DND-41 (cell line): ENCODE measurements at places on chromosomes 6 and 20.

GRCh38 chr6:162056745-162057144 is 670.8 kb downstream of the PRKN start:
- H3K36me3 ChIP-seq, result no peaks in the 10 kb centered on the region
- H3K4me1 ChIP-seq, result no peaks in the 10 kb centered on the region
- H3K4me3 ChIP-seq, result no peak overlapping the region
- DNase-seq, result no peak
- no peaks in the 10 kb centered on the region for H3K27me3 ChIP-seq

DNA sequence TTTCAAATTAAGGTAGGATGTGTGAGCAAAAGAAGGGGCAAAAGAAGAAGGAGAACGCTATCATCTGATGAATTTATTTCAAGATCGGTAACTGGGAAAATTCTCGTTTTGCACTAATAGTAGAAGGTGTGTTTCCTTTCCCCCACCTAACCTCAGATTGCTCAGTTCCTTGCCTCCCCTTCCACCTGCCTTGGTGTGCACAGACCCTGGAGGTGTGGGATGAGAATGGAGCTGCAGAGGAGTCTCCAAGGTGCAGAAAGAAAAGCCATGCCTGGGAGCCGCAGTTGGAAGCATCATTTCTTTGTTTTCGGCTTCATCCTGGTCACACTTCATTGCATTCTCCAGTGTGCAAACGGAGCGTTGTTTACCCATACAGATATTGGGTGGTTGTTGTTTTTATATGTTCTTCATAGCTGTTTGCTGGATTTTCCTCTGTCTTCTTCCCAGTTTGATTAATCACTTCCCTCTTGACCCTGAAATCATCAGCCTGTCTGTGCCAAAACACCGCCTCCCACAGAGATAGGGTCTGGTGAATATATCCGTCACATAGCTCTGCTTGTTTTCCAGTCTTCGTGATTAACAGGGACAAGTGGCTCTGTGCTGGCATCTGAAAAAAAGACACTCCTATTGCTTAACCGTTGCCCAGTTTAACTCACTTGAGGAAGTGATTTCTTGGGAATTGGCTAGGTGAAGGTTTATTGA is 40.2 kb upstream of the NEDD9 start:
- no peak overlapping the region for H3K4me3 ChIP-seq
- H3K27ac ChIP-seq, result no peak overlapping the region
- DNase-seq, result no peak
- H3K36me3 ChIP-seq, result no peaks in the 10 kb centered on the region
- no peaks in the 10 kb centered on the region for H3K27me3 ChIP-seq

DNA sequence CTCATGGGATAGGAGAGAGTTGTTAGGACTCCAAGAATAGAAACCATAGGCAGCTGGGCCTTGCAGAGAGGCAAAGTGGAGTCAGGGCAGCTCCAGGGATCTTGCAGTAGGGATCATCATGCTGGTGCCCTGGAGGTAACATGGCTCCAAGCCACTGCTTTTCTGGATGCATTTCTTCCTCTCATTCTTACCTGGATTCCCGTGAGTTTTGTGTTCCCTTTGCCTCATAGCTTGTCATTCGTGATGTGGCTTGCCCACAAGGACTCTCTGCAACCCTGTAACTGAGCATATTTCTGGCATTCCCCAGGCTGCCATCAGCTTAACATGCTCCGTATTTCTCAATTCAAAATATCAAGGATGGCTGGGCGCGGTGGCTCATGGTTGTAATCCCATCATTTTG is 5.3 kb downstream of the NHLRC1 start:
- H3K4me1 ChIP-seq, result no peaks in the 10 kb centered on the region
- no peak overlapping the region for H3K27ac ChIP-seq
- no peak for DNase-seq
- no peaks in the 10 kb centered on the region for H3K36me3 ChIP-seq
- peaks cover 5% of the 10 kb centered on the region for H3K27me3 ChIP-seq
- H3K4me3 ChIP-seq, result no peak overlapping the region

DNA sequence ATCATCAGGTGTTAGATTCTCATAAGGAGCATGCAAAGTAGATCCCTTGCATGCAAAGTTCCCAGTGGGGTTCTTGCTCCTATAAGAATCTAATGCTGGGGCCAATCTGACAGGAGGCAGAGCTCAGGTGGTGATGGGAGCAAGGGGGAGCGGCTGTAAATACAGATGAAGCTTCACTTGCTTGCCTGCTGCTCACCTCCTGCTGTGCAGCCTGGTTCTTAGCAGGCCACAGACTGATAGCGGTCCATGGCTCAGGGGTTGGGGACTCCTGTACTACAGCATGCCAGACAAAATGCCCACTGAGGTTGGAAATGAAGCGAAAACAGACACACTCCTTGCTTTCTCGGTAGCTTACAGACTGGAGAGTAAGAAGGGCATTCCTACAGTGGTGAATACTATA is 386.8 kb downstream of the PLCB1 start:
- no peak overlapping the region for H3K27ac ChIP-seq
- H3K27me3 ChIP-seq, result no peaks in the 10 kb centered on the region
- H3K36me3 ChIP-seq, result no peaks in the 10 kb centered on the region
- no peaks in the 10 kb centered on the region for H3K4me1 ChIP-seq

GRCh38 chr6:91566467-91566866 is 979.6 kb upstream of the MAP3K7 start:
- H3K4me3 ChIP-seq, result no peak overlapping the region
- no peaks in the 10 kb centered on the region for H3K4me1 ChIP-seq
- no peak overlapping the region for H3K27ac ChIP-seq

DNA sequence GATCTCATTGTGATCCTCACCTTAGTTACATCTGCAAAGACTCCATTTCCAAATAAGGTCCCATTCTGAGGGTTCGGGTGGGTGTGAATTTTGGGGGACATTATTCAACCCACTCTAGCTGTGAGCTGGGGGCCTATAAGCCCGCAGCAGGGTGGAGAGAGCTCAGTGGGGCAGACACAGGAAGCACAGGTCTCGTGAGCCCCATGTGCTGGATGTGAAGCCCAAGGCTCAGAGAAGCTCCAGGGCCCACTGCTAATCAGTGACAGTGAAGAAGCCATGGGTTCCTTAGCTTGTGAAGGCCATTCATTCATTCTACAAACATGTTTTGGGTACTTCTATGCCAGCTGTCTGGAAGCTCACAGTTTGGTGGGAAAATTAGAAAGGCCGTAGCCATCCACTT is 47.5 kb downstream of the CHMP4B start:
- DNase-seq, result no peak
- peaks cover 7% of the 10 kb centered on the region for H3K4me1 ChIP-seq
- H3K4me3 ChIP-seq, result no peak overlapping the region

- H3K36me3 ChIP-seq, result no peaks in the 10 kb centered on the region
- H3K4me1 ChIP-seq, result no peaks in the 10 kb centered on the region
- H3K27me3 ChIP-seq, result no peaks in the 10 kb centered on the region
- H3K27ac ChIP-seq, result no peak overlapping the region
- H3K4me3 ChIP-seq, result no peak overlapping the region
These were observed 40.2 kb downstream of the CNBD2 start for GRCh38 chr20:36008461-36009035.

- H3K27ac ChIP-seq, result no peak overlapping the region
- no peaks in the 10 kb centered on the region; the same call in 1 of the 2 replicates for H3K4me1 ChIP-seq
- H3K27me3 ChIP-seq, result no peaks in the 10 kb centered on the region
- no peak for DNase-seq
- no peaks in the 10 kb centered on the region for H3K36me3 ChIP-seq
These were observed 104.4 kb upstream of the TAB2 start for GRCh38 chr6:149212892-149213801.

- peaks cover 47% of the 10 kb centered on the region for H3K4me1 ChIP-seq
- H3K27ac ChIP-seq, result peak overlapping the region; percentile 95
- H3K27me3 ChIP-seq, result no peaks in the 10 kb centered on the region
- H3K36me3 ChIP-seq, result no peaks in the 10 kb centered on the region
- H3K4me3 ChIP-seq, result no peak overlapping the region
These were observed 15.7 kb downstream of the BMP7 start for GRCh38 chr20:57250607-57251343.

GRCh38 chr6:163675611-163676010 is 261.1 kb downstream of the QKI start:
- H3K4me1 ChIP-seq, result no peaks in the 10 kb centered on the region
- no peaks in the 10 kb centered on the region for H3K27me3 ChIP-seq

GRCh38 chr20:32468313-32468640 is 110.1 kb downstream of the ASXL1 start:
- H3K27me3 ChIP-seq, result no peaks in the 10 kb centered on the region
- 0 out of 2 replicates have a peak overlapping the region, but pooled peaks have one; percentile 25 for H3K27ac ChIP-seq
- no peak overlapping the region for H3K4me3 ChIP-seq

DNA sequence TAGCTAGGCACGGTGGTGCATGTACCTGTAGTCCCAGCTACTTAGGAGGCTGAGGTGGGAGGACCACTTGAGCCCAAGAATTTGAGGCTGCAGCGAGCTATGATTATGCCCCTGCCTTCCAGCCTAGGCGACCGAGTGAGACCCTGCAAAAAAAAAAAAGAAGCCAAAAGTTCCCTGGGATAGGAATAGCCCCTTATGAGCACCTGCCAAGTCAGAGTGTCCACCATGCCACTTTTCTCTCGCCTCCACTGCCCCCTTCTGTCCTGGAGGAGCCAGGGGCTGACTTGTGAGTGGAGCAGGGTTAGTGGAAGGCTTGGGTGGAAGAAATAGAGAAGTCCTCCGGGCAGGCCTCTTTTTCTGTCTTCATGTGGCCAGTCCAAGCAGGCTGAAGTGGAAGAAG is 12.1 kb upstream of the DDX27 start:
- no peaks in the 10 kb centered on the region for H3K36me3 ChIP-seq
- H3K4me1 ChIP-seq, result no peaks in the 10 kb centered on the region
- no peaks in the 10 kb centered on the region for H3K27me3 ChIP-seq
- H3K4me3 ChIP-seq, result no peak overlapping the region
- no peak overlapping the region for H3K27ac ChIP-seq
- DNase-seq, result no peak

GRCh38 chr6:81722506-81723223 is 29.8 kb downstream of the TENT5A start:
- H3K4me1 ChIP-seq, result peaks cover 8% of the 10 kb centered on the region; the same call in 1 of the 2 replicates
- H3K27ac ChIP-seq, result no peak overlapping the region
- no peak overlapping the region for H3K4me3 ChIP-seq
- H3K36me3 ChIP-seq, result no peaks in the 10 kb centered on the region
- no peaks in the 10 kb centered on the region for H3K27me3 ChIP-seq

DNA sequence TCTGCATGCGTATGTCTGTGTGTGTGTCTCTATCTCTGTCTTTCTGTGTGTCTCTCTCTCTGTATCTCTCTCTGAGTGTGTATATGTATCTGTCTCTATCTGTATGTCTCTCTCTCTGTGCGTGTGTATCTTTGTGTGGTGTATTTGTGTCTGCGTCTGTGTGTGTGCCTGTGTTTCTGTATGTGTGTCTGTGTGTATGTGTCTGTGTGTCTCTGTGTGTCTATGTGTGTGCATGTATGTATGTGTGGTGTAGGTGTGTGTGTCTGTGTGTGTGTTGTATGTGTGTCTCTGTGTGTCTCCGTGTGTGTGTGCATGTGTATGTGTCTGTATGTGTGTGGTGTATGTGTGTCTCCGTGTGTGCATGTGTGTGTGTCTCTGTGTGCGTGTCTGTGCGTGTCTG is 243.0 kb upstream of the FOXQ1 start:
- no peaks in the 10 kb centered on the region for H3K27me3 ChIP-seq
- no peak overlapping the region for H3K27ac ChIP-seq
- no peak overlapping the region for H3K4me3 ChIP-seq
- H3K4me1 ChIP-seq, result no peaks in the 10 kb centered on the region
- H3K36me3 ChIP-seq, result no peaks in the 10 kb centered on the region

- peaks cover 6% of the 10 kb centered on the region for H3K27me3 ChIP-seq
- H3K27ac ChIP-seq, result no peak overlapping the region
- peaks cover 3% of the 10 kb centered on the region; the same call in 1 of the 2 replicates for H3K36me3 ChIP-seq
- H3K4me3 ChIP-seq, result no peak overlapping the region
- no peak for DNase-seq
These were observed 2.1 kb upstream of the PCMTD2 start for GRCh38 chr20:64253443-64253842.

DNA sequence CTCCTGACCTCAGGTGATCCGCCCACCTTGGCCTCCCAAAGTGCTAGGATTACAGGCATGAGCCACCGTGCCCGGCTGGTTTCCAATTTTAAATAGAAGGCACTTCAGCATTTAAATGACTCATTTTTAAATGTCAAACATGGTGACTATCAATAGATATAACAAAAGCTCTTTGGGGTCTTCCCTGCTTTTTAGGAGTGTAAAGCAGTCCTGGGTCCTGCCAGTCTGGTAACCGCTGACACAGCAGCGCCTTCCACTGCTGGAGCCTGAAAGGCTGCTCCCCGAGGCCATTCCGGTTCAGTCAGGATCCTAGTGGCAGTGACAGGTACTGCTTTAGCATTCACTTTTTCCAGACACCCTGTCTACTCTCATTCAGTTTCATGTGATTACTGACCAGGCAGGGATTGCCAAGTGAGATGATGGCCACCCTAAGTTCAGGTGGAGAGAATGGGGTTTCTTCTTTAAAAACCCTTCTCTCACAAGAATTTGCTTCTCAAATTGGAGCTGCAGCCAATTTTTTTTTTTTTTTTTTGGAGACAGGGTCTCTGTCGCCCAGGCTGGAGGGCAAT is 5.1 kb downstream of the DIDO1 start:
- no peaks in the 10 kb centered on the region for H3K27me3 ChIP-seq
- peak; percentile 57 for DNase-seq
- no peak overlapping the region for H3K4me3 ChIP-seq
- no peak overlapping the region for H3K27ac ChIP-seq
- H3K36me3 ChIP-seq, result peaks cover 18% of the 10 kb centered on the region
- peaks cover 59% of the 10 kb centered on the region for H3K4me1 ChIP-seq

GRCh38 chr6:9159051-9159450 is 723.7 kb upstream of the SLC35B3 start:
- no peaks in the 10 kb centered on the region for H3K36me3 ChIP-seq
- no peak overlapping the region for H3K4me3 ChIP-seq
- no peak for DNase-seq
- no peak overlapping the region for H3K27ac ChIP-seq

DNA sequence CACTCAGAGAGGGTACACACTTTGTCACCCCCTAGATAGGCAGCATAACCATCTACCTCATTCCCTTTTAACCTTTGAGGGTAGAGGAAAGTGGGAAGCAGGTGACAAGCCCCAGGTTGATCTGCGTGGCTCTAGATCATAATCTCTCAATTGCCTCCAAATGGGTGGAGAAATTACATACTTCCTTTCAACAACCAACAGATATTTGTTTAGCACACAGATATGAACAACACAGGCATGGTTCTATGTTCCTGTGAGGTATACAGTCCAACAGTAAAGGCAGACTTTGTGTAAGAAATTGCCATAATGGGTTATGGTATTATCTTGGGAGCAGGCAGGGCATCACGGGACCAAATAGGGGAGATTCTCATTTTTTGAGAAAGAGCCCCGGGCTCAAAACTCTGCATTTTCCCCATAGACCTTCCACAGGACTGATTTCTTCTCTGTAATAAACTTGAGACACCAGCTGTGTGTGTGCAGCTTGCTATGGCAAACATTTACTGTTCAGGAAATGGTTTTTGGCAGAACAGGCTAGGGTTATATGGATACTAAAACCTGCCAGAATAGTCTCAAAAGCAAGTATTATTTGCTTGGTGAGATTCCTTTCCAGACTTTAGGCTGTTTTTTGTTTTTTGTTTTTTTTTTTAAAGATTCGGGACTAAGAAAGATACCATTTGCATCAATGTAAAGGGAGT is 126.2 kb downstream of the CD164 start:
- H3K4me1 ChIP-seq, result no peaks in the 10 kb centered on the region
- peaks cover 3% of the 10 kb centered on the region for H3K27me3 ChIP-seq
- H3K27ac ChIP-seq, result no peak overlapping the region
- no peak overlapping the region for H3K4me3 ChIP-seq
- DNase-seq, result no peak

- no peaks in the 10 kb centered on the region for H3K36me3 ChIP-seq
- no peak overlapping the region for H3K4me3 ChIP-seq
- H3K27me3 ChIP-seq, result peaks cover 3% of the 10 kb centered on the region
- H3K27ac ChIP-seq, result no peak overlapping the region
These were observed 85.1 kb upstream of the PTPN1 start for GRCh38 chr20:50425076-50425475.

- H3K27ac ChIP-seq, result no peak overlapping the region
- DNase-seq, result no peak
- H3K36me3 ChIP-seq, result no peaks in the 10 kb centered on the region
- no peaks in the 10 kb centered on the region; the same call in 1 of the 2 replicates for H3K4me1 ChIP-seq
These were observed 157.9 kb upstream of the SNX9 start for GRCh38 chr6:157665180-157665579.
